ENCODE measurements at places on chromosomes 1 and 21. TPM values are rescaled to one million over a fixed set of nuclear protein-coding genes. Genes with fewer than 3 reads are reported as not detected.

DNA sequence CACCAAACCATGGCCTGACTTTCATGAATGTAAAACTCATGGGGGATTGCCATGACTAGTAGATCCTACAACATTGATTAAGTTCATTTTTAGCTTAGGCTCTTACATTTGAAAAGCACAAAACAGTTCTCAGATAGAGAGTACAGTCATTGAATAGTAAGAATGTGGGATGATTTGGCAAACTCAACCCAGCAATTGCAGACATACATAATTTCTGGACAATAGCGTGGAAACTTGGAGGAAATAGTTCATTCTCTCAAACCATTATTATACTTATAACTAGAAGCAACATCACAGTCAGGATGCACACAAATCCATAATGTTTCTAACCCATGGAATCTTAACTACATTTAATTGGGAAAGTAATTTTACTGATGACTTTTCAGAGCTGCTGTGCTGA lies 598.2 kb downstream of the LMO4 start:
- H3K36me3 ChIP-seq: no peaks in the 10 kb centered on the region
- no peak for DNase-seq
- no peaks in the 10 kb centered on the region for H3K4me1 ChIP-seq
- no peaks in the 10 kb centered on the region for H3K27me3 ChIP-seq

DNA sequence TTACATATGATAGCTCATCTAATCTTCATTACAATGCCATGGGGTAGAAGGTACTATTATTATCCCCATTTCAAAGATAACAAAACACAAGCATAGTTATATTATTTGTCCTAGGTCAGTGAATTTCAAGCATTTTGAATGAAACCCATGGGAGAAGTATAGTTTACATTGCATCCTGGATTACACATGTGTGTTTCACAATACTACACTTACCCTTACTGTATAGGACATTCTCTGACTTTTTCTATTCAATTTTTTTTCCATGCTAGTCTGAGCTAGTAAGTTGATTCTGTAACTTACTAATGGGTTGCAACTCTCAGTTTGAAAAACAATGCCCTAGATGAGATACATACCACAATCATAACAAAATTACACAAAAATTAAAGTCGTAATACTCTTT lies 8.7 kb upstream of the GPX7 start:
- DNase-seq: no peak
- H3K27me3 ChIP-seq: no peaks in the 10 kb centered on the region
- H3K4me3 ChIP-seq: no peak overlapping the region
- no peaks in the 10 kb centered on the region for H3K36me3 ChIP-seq
- H3K27ac ChIP-seq: no peak overlapping the region
- no peaks in the 10 kb centered on the region for H3K4me1 ChIP-seq

DNA sequence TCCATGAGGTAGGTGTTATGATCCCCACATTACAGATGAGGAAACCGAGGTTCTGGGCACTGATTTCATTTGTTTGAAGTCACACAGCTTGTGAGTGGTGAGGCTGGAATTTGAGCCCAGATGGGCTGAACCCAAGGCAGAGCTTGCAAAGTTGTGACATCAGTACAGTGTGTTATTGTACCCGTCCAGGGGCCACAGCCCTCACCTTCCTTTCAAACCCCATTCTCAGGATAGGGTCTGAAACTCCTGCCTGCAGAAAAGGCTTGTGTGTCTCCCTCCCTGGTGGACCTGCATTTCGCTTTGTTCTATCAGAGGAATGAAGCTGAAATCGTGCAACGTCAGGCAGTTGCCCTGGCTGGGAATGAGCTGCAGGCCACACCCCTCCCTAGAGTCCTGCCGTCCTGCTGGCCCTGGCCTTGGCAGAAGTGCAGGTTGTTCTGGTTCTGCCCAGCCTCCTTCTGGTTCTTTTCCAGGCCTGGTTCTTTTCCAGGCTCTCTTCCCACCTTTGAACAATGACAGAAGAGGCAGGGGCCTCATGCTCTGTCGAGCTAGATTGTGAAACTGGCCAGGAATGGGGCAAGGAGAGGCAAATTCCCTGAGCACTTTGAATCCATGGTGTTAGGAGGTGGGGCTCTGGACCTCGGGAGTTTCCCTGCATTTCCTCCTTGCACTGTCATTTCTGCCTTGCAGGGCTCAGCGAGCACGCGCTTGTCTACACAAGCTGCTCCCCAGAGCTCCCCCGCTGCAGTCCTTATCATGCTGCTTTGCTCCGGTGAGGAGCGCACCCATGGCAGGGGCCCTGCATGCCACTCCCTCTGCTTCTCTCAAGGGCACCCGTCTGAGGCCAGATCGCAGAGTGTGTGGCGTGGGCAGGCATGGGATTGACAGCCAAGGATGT lies 8.2 kb upstream of the MYOM3 start:
- H3K36me3 ChIP-seq: no peaks in the 10 kb centered on the region
- no peaks in the 10 kb centered on the region for H3K4me1 ChIP-seq
- DNase-seq: no peak
- H3K27ac ChIP-seq: no peak overlapping the region
- H3K4me3 ChIP-seq: no peak overlapping the region
- peaks cover 19% of the 10 kb centered on the region for H3K27me3 ChIP-seq

DNA sequence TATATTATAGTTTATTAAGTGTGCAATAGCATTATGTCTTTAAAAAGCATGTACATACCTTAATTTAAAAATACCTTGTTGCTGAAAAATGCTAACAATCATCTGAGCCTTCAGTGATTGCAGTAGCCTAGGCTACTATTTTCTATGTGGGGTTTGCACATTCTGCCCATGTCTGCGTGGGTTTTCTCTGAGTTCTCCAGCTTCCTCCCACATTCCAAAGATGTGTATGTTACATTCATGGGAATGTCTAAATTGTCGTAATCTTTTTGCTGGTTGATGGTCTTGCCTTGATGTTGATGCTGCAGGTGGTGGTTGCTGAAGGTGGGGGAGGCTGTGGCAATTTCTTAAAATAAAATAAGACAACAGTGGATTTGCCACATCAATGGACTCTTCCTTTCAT lies 12.5 kb downstream of the AADACL3 start:
- H3K36me3 ChIP-seq: no peaks in the 10 kb centered on the region
- no peak overlapping the region for H3K27ac ChIP-seq
- no peak overlapping the region for H3K4me3 ChIP-seq
- DNase-seq: no peak
- H3K4me1 ChIP-seq: no peaks in the 10 kb centered on the region
- peaks cover 52% of the 10 kb centered on the region for H3K27me3 ChIP-seq

DNA sequence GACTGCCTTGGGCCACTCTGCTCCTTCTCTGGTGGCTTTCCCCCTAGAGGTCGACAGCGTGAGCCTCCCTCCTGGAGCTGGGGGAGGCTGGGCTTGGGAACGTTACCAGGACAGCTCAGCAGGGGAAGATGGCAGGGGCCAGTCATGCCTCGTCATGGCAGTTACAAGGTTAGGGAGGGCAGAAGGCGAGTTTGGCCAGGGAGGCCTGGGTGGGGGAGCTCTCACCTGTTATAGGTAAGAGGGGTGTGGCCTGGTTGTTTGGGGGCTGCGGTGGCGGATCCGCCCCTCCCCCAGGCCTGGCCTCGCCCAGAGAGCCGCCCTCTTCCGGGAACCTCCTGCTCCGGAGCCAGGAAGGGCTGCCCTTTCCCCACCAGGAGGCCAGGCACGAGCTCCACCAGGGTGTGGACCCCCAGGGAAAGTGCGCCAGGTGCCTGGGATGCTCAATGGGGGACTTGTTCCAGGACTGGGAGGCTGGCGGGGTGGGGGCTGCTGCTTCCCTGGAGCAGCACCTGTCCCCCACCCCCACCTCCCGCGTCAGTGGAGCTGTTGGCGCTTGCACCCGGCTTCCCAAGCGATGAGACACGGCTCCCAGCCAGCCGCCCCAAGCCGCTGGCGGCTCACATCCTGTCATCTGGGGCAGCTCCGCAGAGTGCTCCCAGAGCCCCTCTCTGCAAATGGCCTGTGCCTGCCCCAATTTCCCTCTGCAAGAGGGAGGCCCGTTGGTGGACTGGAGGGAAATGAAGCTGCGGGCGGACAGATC lies 23.6 kb upstream of the PKP1 start:
- peak; percentile 36 for DNase-seq
- H3K36me3 ChIP-seq: no peaks in the 10 kb centered on the region
- no peak overlapping the region for H3K27ac ChIP-seq
- peaks cover 14% of the 10 kb centered on the region for H3K27me3 ChIP-seq

Gene SPOCD1
- total RNA-seq: not detected

Gene TMEM269
- total RNA-seq: 0.12 TPM

Gene GPR25
- total RNA-seq: 0.35 TPM
